ENCODE measurements at places on chromosomes 4 and X.

DNA sequence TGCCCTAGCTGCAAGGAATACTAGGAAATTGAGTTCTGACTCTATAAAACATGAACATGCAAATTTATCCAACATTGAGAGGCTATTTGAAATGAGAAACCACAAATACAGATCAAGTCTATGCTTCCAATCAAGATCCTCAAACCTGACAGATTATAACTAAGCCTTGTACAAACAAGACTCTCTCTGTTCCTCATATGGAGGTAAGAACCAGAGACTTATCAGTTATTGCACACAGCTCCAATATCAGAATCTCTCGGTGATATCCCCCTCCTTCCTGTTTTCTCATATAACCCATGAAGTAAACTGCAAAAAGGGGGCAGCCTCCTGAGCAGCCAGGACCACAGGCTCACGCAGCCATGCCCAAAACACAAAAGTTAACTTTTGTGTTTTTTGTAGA, 36.5 kb downstream of the FBXW7 start:
- no peak for DNase-seq
- H3K27ac ChIP-seq = 0 out of 2 replicates have a peak overlapping the region, but pooled peaks have one; percentile 31
- H3K4me3 ChIP-seq = no peak overlapping the region
- H3K4me1 ChIP-seq = peaks cover 18% of the 10 kb centered on the region
- no peaks in the 10 kb centered on the region for H3K27me3 ChIP-seq

DNA sequence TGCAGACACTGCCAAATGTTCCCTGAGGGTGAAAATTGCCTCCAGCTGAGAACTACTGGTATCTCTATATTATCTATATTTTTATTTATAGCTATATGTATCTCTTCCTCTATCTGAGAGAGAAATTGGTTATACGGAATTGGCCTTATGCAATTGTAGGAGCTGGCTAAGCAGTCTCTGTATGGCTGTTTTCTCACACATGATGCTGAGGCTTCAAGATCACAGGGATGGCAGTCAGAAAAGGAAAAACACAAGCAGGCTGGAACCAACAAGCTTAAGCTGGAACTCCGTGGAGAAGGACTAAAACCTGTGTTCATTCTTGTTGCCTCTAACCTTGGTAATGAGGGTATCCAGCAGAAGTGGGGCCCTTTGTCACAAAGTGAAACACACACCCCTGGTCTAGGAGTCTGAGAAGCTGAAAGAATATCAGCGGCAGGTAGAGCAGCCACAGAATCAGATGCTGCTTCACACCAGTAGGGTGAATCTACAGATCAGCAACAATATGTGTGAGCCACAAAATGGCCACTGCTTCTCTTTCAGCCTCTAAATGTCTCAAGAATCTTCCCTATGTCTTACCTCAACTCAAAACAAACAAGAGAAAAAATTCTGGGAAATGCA, 166.5 kb upstream of the PPP1R2C start:
- H3K27me3 ChIP-seq = no peaks in the 10 kb centered on the region
- H3K4me3 ChIP-seq = no peak overlapping the region
- no peaks in the 10 kb centered on the region for H3K36me3 ChIP-seq
- peaks cover 8% of the 10 kb centered on the region for H3K4me1 ChIP-seq

DNA sequence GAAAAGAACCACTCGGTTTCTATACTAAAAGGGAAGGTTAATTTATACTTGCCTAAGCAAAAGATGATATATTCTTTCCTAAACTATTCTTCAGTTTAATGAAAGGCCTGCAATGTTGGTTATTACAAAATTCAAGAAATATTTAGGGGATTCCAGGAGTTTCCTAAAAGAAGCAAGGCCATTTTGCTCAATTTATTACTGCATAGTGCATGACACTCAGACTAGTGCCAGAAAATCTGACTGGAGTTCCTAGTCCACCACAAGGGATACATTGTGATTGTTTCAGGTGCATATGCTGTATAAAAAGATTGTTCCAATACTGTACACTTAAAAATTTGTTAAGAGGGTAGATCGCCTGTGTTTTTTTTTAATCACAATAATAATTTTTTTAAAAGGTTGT, 78.7 kb downstream of the CAPN6 start:
- no peak for DNase-seq
- H3K4me3 ChIP-seq = no peak overlapping the region
- H3K27me3 ChIP-seq = no peaks in the 10 kb centered on the region

- no peak overlapping the region for H3K4me3 ChIP-seq
- no peaks in the 10 kb centered on the region for H3K27me3 ChIP-seq
- DNase-seq = no peak
- no peaks in the 10 kb centered on the region for H3K36me3 ChIP-seq
- no peaks in the 10 kb centered on the region for H3K4me1 ChIP-seq
Observed at GRCh38 chr4:183264614-183265013, 55.5 kb downstream of the CLDN22 start.

DNA sequence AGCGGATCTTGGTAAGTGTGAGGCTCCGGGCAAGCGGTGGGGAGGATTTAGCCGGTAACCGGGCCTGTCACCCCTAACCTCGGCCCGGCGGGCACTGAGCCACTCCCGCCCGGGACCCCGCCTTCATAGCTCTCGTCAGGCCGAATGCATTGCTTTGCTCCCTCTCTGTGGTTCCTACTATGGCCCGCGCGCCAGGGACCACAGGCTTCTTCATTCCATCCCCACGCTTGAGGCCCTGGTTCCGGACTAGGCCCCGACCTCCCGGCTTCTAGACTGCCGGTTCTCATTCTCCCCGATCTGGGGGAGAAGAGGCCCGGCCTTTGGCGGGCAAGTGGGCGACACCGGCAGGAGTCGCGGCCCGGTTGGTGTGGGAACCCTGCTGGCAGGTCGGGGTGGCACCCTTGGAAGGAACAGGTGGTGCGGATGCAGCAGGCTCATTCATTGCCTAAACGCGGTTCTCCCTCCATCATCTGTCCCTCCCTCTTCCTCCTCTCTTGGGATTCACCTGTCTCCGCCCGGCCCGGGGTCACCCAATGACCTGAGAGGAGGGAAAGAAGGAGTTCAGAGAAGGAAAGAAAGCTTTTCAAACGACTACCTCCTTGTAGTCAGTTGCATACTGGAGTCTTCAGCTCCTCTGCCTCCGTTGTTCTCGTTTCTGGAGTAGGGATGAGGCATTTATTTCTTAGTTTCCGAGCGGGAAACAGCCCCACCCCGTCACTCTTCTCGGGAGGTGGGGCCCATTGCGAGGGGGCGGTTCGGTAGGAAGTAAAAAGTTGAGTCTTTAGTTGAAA, at the start of gene NDUFC1:
Gene NDUFC1, minus strand, starts transcription at position 657 of the 791 bp plus-strand sequence. CDS start 6,679 bp downstream, outside the sequence.
- peak within 1 kb of the TSS; percentile 92 for H3K27ac ChIP-seq
- DNase-seq = peak; percentile 41
- H3K36me3 ChIP-seq = peaks cover 3% of the 10 kb centered on the region

GRCh38 chrX:65997978-65998717, 41.7 kb downstream of the VSIG4 start:
- H3K36me3 ChIP-seq = no peaks in the 10 kb centered on the region
- no peaks in the 10 kb centered on the region for H3K27me3 ChIP-seq
- no peak overlapping the region for H3K4me3 ChIP-seq

- no peaks in the 10 kb centered on the region for H3K36me3 ChIP-seq
- H3K27ac ChIP-seq = no peak overlapping the region
- no peak for DNase-seq
- no peaks in the 10 kb centered on the region for H3K4me1 ChIP-seq
Observed at GRCh38 chr4:175773566-175773965, 38.5 kb downstream of the GPM6A start.

GRCh38 chr4:88093874-88094273, 64.6 kb downstream of the ABCG2 start:
- no peaks in the 10 kb centered on the region for H3K4me1 ChIP-seq
- H3K27me3 ChIP-seq = no peaks in the 10 kb centered on the region
- H3K36me3 ChIP-seq = no peaks in the 10 kb centered on the region
- DNase-seq = no peak
- H3K27ac ChIP-seq = no peak overlapping the region

DNA sequence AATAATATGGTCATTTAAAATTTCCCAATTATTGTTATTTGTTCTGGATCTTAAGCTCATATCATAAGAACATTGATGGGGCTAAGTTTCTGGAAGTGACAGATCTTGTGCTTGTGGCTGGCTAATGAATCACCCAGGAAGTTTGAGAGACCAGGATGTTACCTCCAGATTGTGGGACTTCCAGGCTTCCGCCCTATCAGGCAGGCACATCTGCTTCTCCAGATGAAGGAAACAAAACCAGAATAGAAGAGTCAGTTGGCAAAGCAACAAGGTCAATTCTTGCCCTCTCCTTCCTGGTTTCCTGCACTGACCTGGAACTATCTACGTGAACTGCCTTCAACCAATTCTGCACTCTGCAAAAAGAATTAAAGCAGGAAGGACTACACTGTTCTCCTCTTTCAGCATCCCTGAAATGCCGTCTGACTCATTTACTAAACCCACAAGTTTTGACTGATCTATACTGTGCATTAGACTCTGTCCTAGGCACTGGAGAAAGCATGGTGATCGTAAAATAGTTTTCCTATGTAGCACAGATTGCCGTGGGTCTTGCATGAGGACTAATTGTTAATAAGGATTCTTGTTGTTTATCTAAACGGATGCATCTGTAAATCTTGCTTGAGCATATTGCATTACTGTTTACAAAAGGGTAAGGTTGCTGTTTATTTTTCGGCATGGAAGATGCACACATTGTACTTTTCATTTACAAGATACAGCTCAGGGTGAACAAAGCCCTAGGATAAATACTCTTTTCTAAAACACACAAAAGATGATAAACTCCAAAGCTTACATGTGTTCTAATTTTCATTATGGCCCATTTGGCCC, 74.6 kb downstream of the AMELX start:
- no peak for DNase-seq
- no peaks in the 10 kb centered on the region for H3K4me1 ChIP-seq
- no peaks in the 10 kb centered on the region for H3K36me3 ChIP-seq

DNA sequence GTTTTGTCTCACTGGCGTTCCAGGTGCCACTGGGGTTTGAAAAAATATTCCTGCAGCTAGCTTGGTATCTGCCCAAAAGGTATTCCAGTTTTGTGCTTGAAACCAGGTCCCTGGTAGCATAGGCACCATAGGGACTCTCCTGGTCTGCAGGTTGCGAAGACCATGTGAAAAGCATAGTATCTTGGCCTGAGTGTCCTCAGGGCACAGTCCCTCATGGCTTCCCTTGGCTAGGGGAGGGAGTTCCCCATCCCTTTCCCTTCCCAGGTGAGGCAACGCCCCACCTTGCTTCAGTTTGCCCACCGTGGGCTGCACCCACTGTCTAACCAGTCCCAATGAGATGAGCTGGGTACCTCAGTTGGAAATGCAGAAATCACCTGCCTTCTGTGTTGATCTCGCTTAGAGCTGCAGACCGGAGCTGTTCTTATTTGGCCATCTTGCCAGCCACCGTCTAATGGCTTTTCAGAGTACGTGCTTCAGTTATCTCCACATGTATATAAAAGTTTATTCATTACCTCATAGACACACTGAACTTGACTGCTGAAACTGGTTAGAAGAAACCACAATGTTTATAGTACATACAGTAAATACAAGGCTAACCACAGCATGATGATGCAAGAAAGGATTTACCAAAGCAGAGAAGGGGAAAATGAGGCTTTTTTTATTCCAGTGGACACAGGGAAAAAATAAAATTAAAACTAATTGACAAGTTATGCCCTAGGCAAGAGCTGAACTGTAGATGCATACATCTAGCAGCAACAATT, 10.6 kb downstream of the PBDC1 start:
- no peak for DNase-seq
- H3K27ac ChIP-seq = no peak overlapping the region
- no peaks in the 10 kb centered on the region for H3K27me3 ChIP-seq
- no peaks in the 10 kb centered on the region for H3K36me3 ChIP-seq
- H3K4me1 ChIP-seq = no peaks in the 10 kb centered on the region
- H3K4me3 ChIP-seq = no peak overlapping the region
